ENCODE measurements at places on chromosomes 6 and 20.

- no peak for DNase-seq
These were observed 31.5 kb downstream of the RAB44 start for GRCh38 chr6:36729161-36729524.

DNA sequence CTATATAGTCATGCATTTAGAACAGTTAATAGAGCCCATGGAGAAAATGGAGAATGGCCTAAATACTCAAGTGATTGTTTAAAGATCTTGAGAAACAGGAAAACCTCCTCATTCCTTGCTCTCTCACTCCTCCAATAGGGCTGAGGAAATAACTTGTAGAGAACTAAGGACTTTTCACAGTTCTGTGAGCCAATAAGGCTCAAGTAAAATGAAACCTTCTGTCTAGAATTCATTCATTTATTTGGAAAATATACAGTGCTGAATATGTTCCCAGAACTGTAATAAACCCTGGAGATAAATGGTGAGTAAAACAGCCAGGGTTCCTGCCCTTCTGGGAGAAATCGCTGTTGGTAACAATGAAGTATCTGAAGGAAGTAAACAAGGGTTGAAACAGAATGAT is 35.3 kb downstream of the ELOVL2 start:
- no peak for DNase-seq

- no peak for DNase-seq
These were observed 137.3 kb downstream of the TMEM200A start for GRCh38 chr6:130503146-130503545.

DNA sequence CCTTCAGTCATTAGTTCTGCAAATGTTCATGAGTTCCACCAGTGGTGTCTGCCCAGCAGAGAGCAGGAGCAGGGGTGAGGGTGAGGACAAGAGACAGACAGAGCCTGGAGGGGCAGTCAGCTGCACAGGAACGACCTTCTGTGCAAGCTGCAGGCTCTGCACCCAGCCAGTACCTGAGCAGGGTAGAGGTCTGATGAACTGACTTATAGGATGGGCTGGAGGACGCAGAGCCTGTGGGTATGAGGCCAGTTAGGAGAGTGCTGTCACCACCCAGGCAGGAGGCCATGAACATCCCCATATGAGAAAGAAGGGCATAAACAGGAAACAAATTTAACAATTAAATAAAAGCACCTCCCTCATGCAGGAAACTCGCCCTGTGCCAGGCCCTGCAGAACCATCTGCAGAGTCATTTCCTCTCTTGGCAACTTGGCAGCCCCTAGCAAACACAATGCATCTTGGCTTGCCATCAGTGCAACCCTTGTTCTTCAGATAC is 17.9 kb downstream of the C6orf15 start:
- DNase-seq = no peak

- no peak for DNase-seq
These were observed 7.9 kb downstream of the EXOC2 start for GRCh38 chr6:684831-685636.

- no peak for DNase-seq
These were observed 13.2 kb downstream of the HDGFL1 start for GRCh38 chr6:22582417-22583205.

DNA sequence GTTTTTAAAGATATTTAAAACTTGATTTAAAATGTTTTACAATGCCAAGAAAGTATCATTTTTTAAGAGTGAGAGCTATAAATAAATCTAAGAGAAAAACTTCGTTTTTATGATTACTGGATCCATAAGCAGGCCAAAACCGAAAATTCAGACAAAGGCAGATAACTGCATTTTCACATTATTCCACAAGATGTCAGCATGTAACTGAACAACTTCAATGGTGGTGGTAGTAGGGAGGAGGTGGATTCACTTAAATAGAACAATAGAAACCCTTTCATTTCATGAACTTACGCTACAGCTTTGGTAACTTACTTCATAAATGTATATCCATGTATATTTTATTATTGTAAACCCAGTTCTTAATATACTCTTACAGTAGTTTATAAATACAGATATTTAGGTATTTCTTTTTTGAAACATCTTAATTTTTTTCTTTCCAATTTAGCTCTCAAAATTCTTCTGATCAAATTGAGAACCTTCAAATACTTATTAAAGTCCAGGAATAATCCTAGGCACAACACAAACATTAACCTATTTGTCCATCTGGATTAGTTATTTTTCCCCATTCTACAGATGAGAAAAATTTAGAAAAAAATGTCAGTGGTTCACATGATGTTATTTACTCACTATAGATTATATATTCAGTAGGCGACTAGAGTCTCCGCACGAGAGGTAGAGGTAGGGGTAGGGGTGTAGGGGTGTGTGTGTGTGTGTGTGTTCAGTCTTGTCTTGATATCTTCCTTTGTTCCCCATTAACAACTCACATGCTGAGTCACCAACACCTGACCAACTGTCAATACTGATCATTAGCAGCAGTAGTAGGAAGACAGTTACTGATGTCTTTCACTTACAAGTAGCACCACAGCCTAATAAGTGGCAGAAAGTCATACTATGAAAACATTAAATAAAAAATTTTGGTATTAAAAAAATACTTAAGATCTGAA is 111.5 kb downstream of the ARHGAP18 start:
- no peak for DNase-seq

GRCh38 chr20:45036044-45036755 is 64.7 kb downstream of the KCNS1 start:
- DNase-seq = no peak

GRCh38 chr6:72740135-72740534 is 118.3 kb downstream of the KCNQ5 start:
- no peak for DNase-seq

DNA sequence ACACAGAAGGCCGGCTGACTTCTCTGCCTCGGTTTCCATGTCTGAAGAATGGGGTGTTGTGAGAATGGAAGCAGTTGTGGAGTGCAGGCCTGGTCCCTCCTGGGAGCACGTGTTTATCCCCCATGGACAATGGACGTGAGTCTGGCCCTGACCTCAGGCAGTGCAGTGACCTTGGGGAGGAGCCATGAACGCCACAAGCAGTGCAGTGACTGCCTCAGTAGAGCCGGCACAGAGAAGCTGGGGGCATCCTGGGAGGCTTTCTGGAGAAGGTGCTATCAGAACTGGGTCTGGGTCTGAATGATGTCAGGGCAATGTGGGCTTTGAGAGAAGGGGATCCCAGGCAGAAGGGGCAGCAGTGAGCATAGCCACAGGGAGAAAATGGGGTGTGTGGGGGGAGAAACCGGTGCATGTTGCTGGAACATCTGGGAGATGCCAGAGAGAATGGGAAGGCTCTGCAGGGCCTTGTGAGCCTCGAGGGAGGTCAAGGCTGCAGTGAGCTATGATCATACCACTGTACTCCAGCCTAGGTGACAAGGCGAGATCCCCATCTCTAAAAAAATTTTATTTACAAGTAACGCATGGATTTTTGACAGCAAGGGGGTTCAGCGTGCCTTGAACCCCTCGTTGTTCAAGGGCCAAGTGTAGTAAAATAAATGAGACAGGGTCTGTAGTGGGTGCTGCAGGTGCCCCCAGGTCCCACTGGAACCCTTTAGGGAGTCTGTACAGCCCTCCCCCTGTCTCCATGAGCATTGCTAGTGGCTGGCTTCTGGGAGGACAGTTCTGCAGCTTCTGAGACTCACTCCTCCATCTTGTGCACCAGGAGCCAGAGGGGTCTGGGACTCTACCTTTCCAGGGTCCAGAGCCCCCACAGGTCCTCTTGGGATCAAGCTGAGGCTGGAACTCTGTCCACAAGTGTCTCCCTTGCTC is 27.0 kb upstream of the ZBP1 start:
- no peak for DNase-seq

GRCh38 chr6:133456944-133457343 is 215.8 kb downstream of the EYA4 start:
- DNase-seq = no peak

- no peak for DNase-seq
These were observed 149.5 kb downstream of the LRFN2 start for GRCh38 chr6:40437631-40438030.

GRCh38 chr6:126195625-126196236 is 144.2 kb upstream of the CENPW start:
- DNase-seq = no peak

- DNase-seq = no peak
These were observed 47.1 kb downstream of the DST start for GRCh38 chr6:56595490-56596122.

DNA sequence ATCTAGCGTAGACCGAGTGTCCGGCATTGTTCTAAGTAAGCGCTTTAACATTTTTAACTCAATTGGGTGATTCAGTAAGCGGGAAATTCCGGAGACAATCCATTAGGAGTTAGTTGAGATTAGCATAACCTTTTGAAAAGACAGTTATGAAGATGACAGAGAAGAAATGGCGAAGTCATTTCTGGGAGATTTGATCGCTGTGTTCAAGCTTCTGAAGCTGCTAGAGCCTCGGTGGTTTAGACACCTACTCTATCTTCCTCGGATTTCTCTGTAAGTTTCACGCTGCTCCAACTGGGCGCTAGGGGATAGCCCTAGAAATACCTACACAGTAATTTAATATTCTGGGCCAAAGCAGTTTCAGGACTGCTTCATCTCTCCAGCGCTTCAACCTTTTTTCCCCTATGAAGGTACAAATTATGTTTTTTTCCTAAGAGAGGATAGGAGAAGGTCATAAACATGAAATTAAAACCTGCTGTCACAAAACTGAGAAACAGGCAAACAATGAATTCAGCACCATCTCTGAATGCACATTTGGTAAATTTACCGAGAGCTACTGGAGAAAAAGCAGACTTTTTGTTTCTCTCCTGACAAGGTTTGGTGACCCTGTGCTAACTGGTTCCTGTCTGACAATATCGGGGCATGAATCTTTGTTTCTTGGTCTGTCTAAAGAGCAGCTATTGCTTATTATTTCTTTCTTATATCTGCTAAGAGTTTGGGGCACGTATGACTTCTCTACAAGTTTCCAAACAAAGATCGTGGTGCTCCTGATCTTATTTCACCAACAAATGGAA is 22.4 kb downstream of the ZNF311 start:
- no peak for DNase-seq

GRCh38 chr20:47675190-47676142 is 109.8 kb downstream of the SULF2 start:
- no peak for DNase-seq

GRCh38 chr6:11791354-11792107 is 12.9 kb upstream of the ADTRP start:
- DNase-seq = no peak

- DNase-seq = no peak
These were observed 138.2 kb upstream of the DTNBP1 start for GRCh38 chr6:15800841-15801617.

- no peak for DNase-seq
These were observed 118.4 kb upstream of the CST7 start for GRCh38 chr20:24830649-24831048.

- DNase-seq = no peak
These were observed 396.0 kb downstream of the TBC1D32 start for GRCh38 chr6:120938164-120938875.

GRCh38 chr6:42818416-42818815 is 36.6 kb downstream of the BICRAL start:
- no peak for DNase-seq

DNA sequence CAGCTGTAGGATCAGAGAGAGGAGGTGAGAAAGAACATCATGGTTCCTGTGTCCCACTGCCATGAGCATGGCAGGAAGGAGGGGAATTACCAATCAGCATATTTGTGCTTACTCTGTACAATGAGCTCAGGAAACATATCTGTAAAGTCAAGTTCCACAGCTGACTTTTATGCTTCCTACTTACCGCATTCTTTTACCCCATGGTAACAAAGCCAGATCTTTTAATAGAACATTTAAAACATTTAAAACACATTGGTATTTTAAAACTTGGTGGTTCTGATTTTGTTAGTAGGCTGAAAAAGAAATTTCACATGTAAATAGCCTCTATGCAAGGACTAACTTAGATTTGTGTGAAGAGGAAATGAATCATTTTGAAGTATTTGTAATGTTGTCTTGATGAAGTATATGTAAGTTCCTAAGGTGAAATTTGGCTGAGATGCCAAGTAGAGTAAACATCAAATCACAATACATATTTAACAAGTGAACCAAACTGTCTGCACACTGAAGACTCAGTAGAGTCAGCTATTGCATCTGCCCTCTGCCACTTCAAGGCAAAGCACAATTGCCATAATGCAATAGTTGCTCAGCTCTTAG is 114.7 kb downstream of the GJA10 start:
- no peak for DNase-seq

GRCh38 chr6:166705069-166705468 is 78.0 kb upstream of the RPS6KA2 start:
- DNase-seq = no peak

DNA sequence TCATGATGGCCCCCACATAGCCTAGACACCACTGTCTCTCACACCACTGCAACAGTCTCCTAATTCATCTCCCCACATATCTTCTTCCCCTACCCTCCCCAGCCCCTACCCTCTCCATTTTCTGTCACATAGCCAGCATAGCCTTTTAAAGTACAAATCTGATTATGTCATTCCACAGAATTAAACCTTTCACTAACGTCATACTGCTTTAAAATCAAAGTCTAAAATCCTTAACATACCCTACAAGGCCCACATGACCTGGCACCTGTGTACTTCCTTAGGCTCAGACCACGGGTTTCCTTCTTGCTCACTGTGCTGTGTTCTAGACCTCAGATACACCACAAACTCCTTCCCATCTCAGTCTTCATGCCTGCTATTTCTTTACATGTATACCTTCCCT is 5.9 kb downstream of the OSTM1 start:
- no peak for DNase-seq

DNA sequence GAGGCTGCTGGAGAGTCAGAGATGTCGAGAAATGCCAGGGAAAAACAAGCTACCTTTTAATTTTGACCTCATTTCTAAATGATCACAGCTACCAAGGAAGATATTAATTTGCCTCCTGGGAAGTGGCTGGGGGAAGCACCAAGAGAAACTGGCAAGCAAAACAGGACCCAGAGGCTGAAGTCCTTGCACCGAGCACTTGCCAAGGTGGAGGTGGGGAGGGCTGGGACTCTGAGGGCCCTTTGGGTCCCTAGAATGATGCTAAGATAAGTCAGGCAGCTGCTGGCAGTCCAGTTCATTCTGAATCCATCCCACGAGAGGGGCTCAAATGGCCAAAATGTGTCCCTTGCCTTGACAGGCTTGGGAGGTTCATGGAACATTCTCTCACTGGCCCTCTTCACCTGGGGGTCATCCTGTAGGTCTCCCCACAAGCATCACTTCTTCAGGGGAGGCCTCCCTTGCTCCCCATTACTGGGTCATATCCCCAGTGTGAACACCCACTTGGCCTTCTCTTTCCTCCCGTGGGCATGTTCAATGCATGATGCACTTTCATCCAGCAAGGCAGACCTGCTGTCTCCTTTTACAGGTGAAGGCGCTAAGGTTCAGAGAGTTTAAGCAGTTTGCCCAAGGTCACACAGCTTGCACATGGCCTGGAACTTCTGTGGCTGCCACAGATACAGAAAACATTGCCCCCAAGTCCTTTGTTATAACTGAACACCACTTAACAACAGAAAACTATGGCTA is 39.1 kb upstream of the BLCAP start:
- DNase-seq = no peak

GRCh38 chr20:10663756-10664155 is 10.0 kb downstream of the JAG1 start:
- no peak for DNase-seq

- DNase-seq = no peak
These were observed 85.4 kb downstream of the CD83 start for GRCh38 chr6:14202947-14203346.

- DNase-seq = no peak
These were observed 17.5 kb downstream of the SLC52A3 start for GRCh38 chr20:750801-751200.

Measured in aorta (tissue), 5 donors.